ENCODE measurements at places on chromosomes 3 and 15.

DNA sequence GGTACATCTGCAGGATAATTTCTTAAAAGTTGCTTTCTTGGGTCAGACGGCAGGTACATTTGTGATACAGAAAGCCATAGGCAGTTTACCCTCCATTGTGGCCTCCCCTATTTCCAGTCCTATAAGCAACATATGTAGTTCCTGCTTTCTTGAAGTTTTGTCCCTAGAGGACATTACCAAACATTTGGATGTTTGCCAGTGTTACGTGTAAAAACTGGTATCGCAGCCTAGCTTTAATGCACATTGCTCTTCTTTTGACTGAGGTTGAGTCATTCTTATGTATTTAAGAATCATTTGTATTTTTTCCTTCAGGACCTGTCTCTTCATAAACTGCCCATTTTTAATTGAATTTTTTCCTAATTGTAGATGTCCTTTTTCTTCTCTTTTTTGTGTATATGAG is 114.3 kb downstream of the DIPK2A start:
- no peak for DNase-seq

- no peak for DNase-seq
Measured at GRCh38 chr3:65641777-65642176, 396.9 kb downstream of the MAGI1 start.

GRCh38 chr3:101890716-101891115 is 41.4 kb downstream of the NFKBIZ start:
- DNase-seq, result no peak

DNA sequence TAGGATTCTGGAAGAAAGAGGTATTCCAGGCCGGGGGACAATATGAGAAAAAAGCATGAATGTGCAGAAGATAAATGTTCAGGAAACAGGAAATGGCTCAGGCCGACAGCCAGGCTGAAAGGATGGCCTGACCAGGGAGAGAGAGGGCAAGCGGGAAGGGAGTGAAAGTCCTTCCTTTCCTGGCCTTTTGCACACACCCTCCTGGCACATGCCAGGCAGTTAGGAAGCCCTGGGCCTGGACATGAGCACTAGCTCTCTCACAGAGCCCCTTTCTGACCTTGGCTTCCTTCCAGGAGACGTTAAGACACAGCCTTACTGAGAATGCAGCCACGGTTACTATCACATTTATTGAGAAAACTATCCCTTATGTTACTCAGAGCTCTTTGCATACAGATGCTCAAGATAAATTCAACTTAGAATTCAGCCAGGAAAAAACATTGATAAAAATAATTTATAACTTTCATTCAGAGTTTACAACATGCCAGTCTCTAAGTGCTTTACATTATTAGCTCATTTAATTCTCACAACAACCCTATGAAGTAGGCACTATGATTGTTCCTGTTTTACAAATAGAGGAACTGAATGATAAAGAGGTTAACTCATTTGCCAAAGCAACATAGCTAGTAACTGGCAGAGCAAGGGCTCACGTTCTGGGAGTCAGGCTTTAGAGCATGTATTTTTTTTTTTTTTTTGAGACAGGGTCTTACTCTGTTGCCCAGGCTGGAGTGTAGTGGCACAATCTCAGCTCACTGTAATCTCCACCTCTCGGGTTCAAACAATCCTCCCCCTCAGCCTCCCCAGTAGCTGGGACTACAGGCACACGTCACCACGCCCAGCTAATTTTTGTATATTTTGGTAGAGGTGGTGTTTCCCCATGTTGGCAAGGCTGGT is 39.4 kb upstream of the SMAD3 start:
- DNase-seq, result no peak

- DNase-seq, result no peak
Measured at GRCh38 chr3:78015856-78016255, 976.0 kb downstream of the ROBO2 start.

DNA sequence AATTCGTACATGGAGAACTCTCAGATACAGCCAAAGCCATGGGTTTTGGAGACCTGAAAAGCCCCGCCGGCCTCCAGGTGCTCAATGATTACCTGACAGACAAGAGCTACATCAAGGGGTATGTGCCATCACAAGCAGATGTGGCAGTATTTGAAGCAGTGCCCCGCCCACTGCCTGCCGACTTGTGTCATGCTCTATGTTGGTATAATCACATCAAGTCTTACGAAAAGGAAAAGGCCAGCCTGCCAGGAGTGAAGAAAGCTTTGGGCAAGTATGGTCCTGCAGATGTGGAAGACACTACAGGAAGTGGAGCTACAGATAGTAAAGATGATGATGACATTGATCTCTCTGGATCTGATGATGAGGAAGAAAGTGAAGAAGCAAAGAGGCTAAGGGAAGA is 23.5 kb downstream of the MYO5A start:
- DNase-seq, result no peak

DNA sequence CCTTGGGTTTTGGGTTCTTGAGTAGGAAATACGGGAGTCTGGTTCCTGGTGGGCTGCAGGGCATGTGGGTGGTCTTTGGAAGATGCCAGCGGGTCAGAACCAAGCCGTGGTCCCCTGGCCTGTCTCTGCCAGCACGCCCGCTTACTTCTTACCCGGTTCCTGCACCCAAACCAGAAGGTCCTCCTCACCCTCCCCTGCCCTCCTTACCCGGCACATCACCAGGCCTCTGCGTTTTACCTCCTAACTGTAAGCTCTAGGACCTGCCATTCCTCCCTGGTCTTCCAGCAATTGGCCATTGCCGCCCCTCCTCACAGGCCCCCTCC is 184.0 kb downstream of the FEZF2 start:
- DNase-seq, result no peak

DNA sequence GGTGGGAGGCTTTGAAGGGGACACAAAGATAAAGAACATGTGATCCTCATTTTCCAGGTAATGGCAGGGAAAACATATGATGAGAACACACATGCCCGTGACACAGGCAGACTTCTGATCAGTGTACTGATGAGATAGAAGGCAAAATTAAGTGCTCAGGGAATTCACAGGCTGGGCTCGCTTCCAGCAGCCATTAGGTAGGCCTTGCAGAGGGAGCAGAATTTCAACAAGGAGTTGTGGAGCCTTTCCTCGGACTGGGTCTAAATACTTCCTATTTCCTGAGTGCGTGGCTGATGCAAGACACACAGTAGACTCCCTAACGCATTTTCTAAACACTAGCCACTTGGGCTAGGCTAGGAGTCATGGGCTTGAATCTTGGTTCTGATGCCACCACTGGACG is 74.0 kb upstream of the ETV5 start:
- no peak for DNase-seq

- DNase-seq, result no peak
Measured at GRCh38 chr3:168862466-168862865, 766.7 kb upstream of the GOLIM4 start.

- DNase-seq, result no peak
Measured at GRCh38 chr15:96058103-96058851, 272.2 kb upstream of the NR2F2 start.

DNA sequence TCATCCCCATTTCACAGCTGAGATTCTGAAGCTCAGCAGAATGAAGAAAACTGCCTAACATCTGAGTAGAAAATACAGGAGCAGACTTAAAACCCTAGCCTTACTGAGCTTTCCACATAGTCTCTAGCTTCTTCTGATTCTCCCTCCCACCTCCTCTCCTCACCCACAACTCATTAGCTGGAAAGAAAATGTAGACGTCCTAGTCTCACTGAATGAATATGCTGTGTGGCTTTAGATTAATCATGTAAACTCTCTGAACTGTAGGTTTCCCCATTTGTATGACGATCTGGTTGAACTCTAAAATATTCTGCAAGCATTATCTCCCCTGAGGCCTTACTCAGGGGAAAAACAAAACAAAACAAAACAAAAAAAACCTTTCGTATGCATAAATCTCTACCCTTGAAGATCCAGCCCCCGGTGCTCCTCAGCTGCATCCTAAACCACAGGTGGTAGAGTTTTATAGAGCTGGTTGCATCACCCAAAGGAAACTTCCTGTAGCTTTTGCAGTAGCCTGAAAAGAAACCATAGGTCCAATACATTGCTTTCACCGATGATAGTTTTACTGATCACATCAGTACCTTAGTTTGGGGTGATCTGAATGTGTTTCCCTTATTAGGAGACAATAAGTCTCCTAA is 40.6 kb downstream of the FOXB1 start:
- no peak for DNase-seq

DNA sequence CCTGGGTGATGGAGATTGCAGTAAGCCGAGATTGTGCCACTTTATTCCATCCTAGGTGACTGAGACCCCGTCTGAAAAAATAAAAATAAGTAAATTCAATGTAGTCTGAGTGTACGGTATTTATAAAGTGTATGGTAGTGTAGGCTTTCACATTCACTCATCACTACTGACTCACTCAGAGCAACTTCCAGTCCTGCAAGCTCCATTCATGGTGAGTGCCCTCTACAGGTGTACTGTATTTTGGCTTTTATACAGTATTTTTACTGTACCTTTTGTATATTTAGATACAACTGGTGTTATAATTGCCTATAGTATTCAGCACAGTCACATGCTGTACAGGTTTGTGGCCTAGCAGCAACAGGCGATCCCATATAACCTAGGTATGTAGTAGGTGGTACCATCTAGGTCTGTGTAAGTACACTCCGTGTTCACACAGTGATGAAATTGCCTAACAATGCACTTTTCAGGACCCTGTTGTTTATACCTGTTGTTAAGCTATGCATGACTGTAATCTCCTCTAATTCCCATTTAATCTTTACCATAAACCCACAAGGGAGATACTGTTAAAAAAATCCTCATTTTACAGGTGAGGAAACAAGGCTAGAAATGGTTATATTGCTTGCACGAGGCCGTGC is 19.3 kb downstream of the CACNA1D start:
- DNase-seq, result no peak

DNA sequence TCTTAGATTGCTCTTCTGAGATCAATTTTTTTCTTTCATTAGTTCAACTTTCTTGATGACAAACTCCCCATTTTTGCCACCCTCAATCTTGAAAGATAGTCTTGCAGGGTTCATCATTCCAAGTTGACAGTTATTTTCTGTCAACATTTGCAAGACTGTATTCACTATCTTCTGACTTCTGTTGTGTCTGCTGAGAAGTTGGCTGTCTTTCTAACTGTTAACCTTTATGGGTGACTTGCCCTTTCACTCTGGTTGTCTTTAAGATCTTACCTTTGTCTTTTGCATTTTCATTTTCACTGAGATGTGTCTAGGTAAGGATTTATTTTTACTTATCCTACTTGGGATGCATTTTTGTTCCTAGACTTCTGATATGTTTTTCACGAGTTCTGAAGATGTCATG is 14.6 kb upstream of the PIGZ start:
- DNase-seq, result no peak

GRCh38 chr3:81249540-81250029 is 511.9 kb downstream of the GBE1 start:
- no peak for DNase-seq

DNA sequence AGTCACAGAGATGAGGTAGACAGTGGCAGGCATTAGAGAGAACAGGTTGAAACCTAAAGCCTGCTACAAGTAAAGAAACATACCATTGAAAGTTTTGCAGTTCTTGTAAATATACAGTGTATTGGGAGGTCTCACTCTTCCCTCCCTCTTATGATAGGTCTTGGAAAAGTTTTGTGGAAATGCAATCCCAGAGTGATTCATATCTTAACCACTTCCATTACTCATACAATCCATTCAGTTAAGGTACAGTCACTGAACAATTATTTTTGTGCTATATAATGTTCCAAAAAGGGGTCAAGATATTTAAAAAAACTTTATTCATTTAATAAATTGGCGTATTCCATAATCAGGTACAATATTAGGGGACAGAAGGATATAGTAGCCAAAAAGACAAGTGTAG is 737.7 kb upstream of the ALCAM start:
- no peak for DNase-seq
